Fibroblast of mammary gland (primary cell): ENCODE measurements at places on chromosomes 5 and 9.

DNA sequence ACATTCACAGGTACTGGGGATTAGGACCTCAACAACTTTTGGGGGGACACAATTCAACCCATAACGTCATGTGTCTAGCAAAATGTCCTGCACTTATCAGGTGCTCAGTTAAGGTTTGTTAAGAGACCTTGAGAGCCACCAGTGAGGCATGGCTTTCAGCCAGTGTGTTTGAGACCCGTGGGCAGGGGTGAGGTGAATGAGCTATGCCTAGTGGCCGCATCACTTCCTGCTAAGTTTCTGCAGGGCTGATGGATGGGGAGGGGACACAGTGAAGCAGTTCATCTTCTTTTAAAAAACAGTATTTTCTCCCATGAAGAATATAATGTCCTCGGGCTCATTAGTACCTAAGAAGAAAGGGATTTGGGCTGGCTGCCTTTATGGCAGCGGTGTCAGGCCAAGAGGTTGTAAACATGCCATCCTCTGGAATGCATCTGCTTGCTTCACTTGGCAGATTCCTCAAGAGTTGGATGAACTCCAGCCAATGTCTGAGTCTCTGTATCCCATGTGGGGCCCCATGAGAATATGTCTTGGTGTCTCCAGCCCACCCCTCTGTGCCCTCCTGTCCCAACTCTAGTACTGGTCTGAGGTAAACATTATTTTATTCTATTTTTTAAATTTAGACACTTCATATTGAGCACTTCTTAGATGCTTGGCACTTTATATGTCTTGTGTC is 282.2 kb downstream of the CWC27 start:
- no peak for DNase-seq

DNA sequence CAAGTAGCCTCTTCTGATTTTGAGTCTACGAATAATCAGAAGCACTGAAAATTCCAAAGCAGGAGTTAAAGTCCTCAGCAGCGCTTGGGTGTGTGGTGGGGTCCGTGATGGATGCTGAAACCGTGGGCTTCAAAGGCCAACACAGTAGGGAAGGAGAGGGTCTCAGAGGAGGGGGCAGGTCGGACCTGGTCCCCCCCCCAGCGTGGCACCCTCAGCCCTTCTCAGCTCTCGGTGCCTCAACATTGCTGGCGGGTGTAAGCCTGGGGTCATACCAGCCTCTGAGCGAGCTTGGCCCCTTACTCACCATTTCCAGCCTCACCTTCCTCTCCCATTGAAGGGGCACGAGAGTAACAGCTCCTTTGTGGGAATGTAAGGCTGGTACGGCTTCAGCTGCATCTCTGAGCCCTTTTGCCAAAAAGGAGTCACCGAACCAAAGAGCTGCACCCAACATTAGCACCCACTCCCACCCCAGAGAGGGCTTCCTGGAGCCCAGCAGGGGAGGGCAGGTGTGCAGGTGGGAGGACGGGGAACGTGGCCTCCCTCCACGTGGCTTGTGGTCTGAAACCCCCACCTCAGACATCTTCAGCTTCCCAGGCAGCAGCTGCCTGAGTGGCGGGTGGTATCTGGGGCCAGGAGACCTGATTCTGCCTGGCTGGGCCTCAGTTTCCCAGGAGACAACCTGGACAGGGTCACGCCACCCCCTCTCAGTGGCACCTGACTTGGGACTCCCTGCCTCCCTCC is 6.7 kb upstream of the LCN1 start:
- DNase-seq, result no peak

- DNase-seq, result no peak
Observed at GRCh38 chr5:128854931-128855330, 110.4 kb upstream of the SLC27A6 start.

- no peak for DNase-seq
Observed at GRCh38 chr5:54670281-54670680, 152.7 kb downstream of the SNX18 start.

- no peak for DNase-seq
Observed at GRCh38 chr5:73027361-73027760, 71.5 kb downstream of the FCHO2 start.

DNA sequence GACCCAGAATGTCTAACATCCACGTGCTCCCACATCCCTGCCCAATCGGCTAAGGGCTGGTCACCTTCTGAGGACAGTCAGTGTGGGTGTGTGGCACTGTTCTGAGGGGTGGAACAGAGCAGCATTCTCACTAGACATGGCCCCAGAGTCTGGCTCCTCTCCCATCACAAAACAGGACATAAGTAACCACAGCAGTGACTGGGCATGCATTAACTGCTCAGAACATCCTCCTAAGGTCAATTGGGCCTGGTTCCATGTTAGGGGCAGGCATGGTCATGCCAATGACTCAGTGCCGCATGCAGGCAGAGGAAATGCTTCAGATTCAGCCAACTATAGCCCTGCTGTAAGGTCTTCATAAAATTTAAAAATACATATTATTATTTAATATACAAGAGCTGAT is 12.9 kb downstream of the MACROH2A1 start:
- peak; percentile 78 for DNase-seq

GRCh38 chr9:136575626-136576268 is 29.9 kb upstream of the NOTCH1 start:
- DNase-seq, result no peak

- no peak for DNase-seq
Observed at GRCh38 chr9:81979196-81979595, 9.4 kb upstream of the SPATA31D1 start.

- DNase-seq, result peak; percentile 42
Observed at GRCh38 chr5:131218392-131218791, 45.5 kb upstream of the CDC42SE2 start.

- DNase-seq, result no peak
Observed at GRCh38 chr5:172542651-172543131, 88.4 kb upstream of the SH3PXD2B start.

DNA sequence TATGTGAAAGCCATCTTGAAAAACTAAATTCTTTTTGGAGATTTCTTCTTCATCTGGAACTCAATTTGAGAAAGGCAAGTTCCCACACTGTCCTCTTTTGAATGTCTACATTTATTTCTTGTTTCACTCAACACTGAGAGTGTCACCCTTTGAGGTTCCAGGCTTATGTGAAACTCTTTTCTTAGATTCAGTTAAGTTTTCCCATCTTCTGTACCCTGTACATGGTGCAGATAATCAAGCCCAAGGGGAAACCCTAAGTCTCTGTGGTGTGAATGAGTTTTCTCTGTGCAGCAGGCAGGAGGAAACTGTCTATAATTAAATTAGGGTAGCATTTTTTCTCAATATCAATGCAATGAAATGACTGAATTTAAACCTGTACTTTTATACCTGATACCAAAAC is 72.3 kb upstream of the PRLR start:
- DNase-seq, result no peak

DNA sequence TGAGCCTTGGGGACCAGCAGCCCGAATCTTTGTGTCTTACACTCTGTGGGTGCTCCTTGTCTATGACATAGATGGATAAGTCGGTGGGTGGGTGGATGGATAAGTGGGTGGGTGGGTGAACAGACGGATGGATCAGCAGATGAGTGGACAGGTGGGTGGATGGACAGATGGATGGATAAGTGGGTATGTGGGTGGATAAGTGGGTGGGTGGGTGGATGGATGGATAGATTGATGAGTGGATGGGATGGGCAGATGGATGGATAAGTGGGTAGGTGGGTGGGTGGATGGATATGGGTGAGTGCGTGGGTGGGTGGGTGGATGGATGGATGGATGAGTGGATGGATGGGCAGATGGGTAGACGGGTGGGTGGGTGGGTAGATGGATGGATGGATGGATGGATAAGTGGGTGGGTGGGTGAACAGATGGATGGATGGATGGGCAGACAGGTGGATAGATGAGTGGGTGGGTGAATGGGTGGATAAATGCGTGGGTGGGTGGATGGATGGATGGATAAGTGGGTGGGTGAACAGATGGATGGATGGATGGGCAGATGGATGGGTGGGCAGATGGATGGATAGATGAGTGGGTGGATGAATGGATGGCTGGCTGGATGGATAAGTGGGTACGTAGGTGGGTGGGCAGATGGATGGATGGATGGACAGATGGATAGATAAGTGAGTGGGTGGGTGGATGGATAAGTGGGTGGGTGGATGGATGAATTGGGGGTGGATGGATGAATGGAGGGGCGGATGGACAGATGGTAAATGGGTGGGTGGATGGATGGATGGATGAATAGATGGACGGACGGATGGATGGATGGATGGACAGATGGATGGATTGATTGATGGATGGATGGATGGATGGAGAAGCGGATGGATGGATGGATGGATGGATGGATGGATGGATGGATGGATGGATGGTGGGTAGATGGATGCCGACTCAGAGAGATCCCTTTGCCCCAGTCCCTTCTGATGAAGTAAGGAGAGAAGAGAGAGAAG is 121.2 kb downstream of the VAV2 start:
- no peak for DNase-seq

DNA sequence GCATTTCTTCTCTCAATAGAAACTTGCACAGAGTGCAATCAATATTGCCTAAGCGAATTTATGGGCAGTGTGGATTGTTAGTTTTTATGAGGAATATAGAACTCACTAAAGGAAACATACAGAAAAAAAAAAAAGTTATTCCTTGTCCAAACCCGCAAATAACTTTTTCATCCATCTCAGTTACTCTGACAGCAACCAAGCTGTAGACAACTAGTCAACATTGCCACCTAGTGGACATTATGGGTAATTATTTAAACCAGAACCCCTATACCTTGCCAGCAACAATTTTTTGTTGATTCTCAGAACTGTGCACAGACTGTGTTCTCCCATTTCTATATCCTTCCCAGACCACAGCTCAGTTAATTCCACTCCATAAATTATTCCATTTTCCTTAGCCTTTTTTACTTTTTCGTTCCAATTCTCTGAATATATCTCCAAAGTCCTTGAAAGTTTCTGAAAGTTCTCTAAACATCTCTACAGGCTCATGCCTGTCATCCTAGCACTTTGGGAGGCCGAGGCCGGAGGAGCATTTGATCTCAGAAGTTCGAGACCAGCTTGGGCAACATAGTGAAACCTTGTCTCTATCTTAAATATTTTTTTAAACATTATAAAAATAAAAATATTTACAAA is 2.6 kb upstream of the AFAP1L1 start:
- DNase-seq, result peak; percentile 75

GRCh38 chr9:20987521-20987920 is 43.9 kb downstream of the HACD4 start:
- DNase-seq, result no peak

DNA sequence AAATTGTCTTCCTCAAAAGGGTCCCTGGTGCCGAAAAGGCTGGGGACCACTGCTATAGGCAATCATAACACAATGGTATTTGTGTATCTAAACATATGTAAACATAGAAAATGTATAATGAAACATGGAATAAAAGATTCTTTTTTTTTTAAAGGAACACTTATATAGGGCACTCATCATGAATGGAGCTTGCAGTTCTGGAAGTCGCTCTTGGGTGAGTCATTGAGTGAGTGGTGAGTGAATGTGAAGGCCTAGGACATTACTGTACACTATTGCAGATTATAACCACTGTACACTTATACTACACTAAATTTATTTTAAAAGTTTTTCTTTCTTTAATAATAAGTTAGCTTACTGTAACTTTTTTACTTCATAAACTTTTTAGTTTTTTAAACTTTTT is 176.4 kb downstream of the ARRDC3 start:
- DNase-seq, result peak; percentile 90

DNA sequence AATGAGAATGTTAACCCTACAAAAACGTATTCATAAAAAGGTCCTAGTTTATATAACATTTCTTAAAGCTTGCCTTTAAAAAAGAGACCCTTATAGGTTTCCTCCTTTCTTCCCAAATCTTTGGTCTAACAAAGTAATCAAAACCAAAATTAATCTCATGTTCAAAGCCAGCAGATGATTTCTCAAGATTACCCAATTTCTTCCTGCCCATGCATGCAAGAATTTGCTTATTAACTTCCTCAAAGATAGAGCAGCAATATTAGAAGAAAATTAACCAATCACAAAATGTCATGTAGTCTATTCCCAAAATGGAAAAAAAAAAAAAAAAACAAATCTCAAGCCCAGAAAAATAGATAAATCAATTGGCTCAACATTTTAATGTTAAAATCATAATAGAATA is 114.9 kb downstream of the MLLT3 start:
- no peak for DNase-seq

DNA sequence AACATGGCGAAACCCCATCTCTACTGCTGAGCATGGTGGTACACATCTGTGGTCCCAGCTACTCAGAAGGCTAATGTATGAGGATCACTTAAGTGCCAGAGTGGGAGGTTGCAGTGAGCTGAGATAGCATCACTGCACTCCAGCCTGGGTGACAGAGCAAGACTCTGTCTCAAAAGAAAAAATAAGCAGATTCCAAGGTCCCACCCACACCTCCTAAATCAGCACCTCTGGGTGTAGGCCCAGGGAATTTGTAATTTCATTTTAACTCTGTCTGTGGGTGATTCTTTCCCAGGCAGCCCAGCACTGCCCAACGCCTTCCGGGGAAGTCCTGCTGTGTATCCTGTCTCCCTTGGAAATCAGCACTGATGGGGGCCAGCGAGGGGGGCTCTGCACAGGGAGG is 12.5 kb downstream of the CAMK2A start:
- DNase-seq, result no peak

DNA sequence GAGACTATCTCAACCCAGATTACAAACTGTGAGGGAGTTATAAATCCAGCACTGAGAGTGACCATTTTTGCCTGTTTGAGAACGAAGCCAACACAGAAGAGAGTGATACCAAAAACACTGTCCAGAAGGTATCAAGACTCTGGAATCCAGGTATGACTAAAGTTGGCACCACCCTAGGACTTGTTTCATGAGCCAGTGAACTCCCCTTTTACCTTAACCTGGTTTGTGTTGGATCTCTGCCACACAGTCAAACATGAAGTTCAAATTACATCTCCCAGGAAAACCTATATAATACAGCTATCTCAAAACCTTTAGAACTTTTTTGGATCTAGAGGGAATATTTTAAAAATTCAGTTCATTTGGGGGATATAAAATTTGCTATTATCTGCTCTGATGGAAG is 11.4 kb downstream of the ZBTB5 start:
- no peak for DNase-seq

DNA sequence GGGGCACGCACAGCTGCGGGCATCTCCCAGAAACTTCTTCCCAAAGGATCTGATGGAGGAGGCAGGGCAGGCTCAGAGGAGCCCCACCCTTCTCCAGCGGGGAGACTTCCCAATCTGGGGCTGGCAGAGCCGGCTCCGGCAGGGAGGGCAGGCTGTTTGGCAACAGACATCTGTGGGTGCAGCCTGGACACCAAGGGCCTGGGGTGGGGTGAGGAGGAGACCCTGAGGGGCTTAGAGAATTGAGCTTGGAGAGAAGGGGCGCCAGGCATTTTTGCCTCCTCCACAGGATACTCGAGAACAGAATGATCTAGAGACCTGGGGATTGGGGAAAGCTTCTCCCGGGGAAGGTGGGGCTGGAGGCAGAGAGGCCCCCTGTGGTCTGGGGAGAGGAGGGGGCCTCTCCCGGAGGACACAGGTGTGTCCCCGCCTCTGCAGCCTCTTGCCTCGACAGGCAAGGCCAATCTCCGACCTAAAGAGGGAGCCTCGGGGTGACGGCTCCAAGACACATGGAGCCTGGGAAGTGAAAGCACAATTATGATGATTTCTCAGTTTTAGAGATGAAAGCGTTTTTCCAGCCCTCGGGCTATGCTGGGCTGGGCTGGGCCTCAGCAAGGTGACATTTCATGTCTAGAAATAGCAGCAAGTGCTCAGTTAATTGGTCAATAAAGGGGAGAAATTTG is 8.4 kb downstream of the LHX3 start:
- no peak for DNase-seq

GRCh38 chr5:148708854-148709253 is 54.5 kb upstream of the HTR4 start:
- no peak for DNase-seq
